ENCODE measurements at places on chromosomes 1 and 21.

- DNase-seq, result no peak
Measured at GRCh38 chr1:65208563-65208973, 60.6 kb downstream of the AK4 start.

- peak; percentile 35 for DNase-seq
Measured at GRCh38 chr1:201016211-201016651, 7.3 kb downstream of the KIF21B start.

DNA sequence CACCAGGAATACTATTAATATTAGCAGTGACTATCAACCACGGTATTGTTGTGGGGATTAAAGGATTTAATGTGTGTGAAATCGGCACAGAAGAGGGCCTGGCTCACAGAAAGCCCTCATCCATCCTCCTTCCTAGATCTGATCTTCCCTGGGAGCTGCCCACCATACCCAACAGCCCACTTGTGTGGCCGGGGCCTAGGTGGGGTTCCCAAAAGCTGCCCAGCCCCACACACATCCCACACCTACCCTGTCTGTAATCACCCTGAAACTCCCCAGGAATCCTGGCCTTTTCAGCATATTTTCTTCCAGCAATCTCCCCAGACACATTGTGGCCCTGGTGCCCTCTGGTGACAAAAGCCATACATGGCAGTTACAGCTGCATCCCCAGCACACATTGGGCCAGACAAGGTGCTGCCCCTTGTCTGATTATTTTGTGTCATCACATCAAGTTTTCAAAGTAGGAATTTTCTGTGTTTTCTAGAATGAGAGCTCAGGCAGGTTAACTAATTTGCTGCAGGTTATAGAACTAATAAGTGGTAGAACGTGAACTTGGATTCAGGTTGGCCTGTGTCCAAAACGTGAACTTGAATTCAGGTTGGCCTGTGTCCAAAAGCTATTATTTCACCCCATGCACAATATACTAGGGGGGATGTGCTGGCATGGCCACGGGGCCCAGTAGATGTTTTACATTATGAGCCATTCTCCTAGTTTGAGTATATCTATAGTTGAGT is 5.3 kb upstream of the SLC6A9 start:
- peak; percentile 53 for DNase-seq

DNA sequence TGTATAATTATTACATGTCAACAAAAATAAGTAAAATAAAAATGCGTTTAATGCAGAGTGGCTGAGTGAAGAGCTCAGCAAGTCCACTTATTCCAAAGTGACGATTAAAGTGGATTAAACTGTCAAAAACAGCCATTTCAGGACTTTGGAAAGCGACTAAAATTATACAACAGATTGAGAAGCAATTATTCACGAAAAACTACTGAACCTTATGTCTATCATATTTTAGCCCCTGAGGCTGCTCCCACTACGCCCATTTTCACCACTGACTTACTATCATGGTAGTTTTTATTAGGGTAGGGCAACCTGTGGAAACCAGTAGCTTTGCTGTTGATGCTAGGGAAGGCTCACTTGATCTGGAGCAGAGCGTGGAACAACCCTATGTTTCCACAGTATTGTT is 114.3 kb upstream of the GPR52 start:
- no peak for DNase-seq

DNA sequence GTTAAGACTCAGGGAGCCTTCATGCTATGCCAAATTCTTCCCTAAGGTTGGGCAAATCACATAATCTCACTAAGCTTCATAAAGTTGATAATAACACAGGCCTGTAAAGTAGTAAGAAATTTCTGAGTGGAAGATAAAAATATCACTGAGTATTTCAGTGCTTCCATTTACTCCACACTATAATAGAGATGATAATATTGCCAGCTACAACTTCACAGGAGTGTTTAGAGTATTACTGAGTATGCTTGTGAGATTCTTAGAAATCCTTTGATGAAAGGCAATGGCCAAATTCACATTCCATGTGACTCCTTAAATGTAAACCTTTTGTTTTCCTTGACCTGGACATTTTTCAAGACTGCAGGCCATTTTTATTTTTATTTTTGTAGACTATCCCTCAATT is 10.4 kb downstream of the ITGB3BP start:
- DNase-seq, result no peak

DNA sequence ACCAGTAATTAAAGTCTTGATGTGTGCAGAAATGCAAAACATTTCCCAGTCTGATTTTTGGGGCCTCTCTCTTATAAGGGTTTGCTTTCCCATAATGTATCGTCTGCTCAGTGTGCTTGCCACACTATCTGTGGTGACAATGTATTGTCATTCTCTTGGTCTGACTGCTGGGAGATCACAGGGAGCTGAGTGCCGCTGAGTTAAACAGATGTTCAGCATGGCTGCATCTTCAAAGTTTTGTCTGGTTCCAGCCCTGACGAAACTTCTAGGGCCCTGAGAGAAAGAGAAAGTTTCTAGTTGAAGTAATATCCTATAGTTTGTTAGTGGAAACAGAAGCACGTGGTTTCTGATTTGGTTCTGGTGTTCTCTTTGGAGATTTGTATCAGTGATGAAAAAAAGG is 42.6 kb downstream of the DNM3 start:
- no peak for DNase-seq

DNA sequence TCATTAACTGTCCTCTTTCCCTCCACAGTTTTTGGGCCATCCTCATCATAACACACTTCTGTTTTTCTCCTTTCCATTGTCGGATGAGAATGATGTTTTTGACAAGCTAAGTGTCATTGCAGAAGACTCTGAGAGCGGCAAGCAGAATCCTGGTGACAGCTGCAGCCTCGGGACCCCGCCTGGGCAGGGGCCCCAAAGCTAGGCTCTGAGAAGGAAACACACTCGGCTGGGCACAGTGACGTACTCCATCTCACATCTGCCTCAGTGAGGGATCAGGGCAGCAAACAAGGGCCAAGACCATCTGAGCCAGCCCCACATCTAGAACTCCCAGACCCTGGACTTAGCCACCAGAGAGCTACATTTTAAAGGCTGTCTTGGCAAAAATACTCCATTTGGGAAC is 28.6 kb upstream of the IFNAR1 start:
- no peak for DNase-seq

DNA sequence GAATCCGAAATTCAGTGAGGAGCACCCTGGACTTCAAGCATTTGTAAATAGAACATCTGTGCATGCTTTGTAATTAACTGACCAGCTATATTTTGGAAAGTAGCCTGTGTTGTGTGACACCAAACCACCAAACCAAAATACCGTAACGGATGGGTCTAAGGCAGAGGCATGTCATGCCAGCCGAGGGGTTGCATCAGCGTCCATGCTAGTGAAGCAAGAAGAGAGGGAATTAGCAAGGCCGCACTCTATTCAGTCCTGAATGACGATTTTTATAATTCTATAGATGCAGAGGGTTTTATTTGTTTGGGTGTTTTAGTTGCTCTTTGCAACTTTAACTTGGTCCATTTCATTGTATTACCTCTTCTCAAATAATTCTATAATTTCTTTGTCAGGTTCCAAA is 116.8 kb upstream of the SMYD2 start:
- DNase-seq, result no peak

DNA sequence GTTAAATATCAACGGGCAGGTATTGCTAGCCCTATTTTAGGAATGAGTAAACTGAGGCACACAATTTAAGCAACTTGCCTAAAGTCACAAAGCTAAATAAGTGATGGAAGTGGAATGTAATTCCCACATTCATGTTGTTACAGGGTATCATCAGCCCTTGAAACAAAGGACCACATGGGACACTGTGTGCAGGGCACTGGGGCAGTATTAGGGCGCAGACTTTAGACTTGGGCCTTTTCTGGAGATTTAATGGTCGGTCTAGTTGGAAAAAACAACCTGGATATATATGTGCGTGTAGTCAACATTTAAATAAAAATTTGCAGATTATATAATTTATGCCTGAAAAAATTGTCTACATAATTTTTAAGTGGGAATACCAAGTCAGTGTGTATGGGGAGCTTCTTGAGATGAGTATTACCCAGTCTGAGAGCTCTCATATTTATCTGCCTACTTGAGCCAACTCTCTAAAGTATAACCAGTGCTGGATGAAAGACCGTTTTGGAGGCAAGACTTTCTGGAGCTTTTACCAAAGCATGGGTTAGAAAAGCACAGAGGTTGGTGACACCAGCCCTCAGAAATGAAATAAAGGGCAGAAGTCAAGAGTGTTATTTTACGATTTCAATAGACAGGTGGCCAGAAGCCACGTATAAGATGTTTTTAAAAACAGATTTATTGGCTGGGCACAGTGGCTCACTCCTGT is 1.6 kb downstream of the KDM1A start:
- no peak for DNase-seq

DNA sequence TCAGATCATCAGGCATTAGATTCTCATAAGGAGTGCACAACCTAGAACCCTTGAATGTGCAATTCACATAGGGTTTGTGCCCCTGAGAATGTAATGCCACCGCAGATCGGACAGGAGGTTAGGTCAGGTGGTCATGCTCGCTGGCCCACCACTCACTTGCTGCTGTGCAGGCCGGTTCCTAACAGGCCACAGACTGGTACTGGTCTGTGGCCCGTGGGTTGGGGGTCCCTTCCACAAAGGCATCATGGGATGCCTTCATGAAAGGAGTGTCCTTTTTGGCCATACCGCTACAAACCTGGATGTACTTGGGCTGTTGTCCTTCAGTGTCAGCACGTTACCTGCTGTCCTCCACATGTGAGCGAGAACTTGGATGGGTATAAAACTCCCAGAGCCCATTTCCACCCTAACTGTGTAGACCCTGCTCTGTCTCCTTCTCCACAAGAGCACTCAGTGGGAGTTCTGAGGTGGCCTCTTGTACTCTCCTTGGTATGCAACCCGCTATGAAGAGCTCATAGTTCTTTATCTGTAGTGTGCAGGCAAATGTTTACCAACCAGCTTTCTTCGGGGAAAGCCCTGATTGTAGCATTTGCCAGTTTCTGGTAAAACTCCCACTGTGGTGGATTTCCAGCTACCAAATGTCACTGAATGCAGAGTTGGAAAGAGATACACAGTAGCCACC is 41.7 kb upstream of the SLC19A1 start:
- DNase-seq, result no peak

GRCh38 chr1:169161496-169162194 is 55.2 kb downstream of the ATP1B1 start:
- no peak for DNase-seq

DNA sequence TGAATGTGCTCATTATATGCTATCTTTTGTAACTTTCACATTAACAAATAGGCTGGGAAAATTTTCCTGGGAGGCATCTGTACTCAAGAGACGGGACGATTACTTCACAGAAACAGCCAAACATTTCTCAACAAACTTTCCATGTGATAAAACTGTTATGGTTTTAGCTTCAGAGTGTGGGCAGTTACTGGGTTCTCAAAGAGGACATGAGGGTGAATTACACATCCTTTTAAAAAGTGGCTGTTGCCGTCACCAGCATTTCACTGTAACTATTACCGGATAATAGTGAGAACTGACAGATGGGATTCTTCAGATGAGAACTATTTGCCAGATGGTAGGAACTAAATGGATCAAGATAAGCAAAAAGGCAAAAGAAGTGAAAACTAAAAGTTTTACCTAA is 109.1 kb downstream of the APP start:
- DNase-seq, result no peak

Data from hippocampal formation (tissue), 2 donors.